Stimulated activated CD8-positive, alpha-beta memory T cell treated with anti-CD3 and anti-CD28 coated beads, Interleukin-2, amount 100 ng/mL, for 1 hour (primary cell): ENCODE measurements at places on chromosomes 2 and 18.

GRCh38 chr2:75333646-75334045 is 134.3 kb upstream of the TACR1 start:
- no peak for DNase-seq

- no peak for DNase-seq
These were observed 187.6 kb downstream of the MREG start for GRCh38 chr2:215825707-215826106.

DNA sequence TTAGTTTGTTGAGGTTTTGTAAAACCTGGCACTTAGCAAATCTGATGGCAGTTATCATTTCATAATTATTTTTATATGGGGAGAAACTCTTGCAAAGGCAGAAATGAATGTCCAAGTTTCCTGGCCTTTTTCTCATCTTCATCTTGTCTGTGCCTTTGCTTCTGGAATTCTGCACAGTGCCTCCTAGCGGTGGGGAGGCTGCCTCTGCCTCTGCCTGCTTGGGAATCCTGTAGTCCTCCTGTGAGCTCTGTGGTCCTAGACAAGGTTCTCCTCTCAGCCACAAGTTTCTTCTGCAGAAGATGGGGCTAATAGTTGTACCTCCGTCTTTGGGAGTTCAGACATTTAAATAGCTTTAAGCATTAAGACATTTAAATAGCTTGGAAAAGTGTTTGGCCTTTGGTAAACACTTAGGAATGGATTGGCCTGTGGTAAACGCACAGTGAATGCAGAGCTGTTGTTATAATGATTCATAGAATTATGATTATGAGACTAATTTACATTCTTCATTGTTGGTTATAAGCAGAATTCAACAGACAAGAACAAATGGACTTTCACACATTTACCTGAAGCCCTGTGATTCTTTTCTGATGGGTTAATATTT is 101.2 kb downstream of the ZNF236 start:
- no peak for DNase-seq

GRCh38 chr2:44360749-44361329 is 455 bp downstream of the PREPL start:
- DNase-seq = no peak

- no peak for DNase-seq
These were observed 12.6 kb upstream of the POLE4 start for GRCh38 chr2:74945788-74946331.
